SK-N-SH (cell line): ENCODE measurements at places on chromosomes 13 and 19. TPM values are rescaled to one million over a fixed set of nuclear protein-coding genes. Genes with fewer than 3 reads are reported as not detected.

LAIR1 gene
- polyA plus RNA-seq = not detected in 2 replicates

APOC4 gene
- not detected in 2 replicates for polyA plus RNA-seq

EGLN2 gene
- polyA plus RNA-seq = 39.7 and 43.0 TPM in 2 replicates

IGFL4 gene
- not detected in 2 replicates for polyA plus RNA-seq

FGF9 gene
- not detected in 2 replicates for polyA plus RNA-seq
